ENCODE measurements at places on chromosomes 7 and 10.

DNA sequence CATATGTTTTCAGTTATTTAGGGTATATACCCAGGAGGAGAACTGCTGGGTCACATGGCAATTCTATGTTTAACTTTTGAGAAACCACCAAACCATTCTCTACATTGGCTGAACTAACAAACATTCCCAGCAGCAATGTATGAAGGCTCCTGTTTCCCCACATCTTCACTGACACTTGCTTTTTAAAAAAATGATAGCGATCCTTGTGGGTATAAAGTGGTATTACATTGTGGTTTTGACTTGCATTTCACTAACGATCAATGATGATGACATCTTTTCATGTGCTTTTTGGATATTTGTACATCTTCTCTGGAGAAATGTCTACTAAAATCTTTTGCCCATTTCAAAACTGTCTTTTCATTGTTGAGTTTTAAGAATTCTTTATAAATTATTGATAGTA, 51.2 kb upstream of the ANAPC16 start:
- DNase-seq: no peak

GRCh38 chr10:61139592-61139953, 195.6 kb upstream of the RHOBTB1 start:
- DNase-seq: no peak

GRCh38 chr10:28382525-28383269, 79.8 kb upstream of the MPP7 start:
- no peak for DNase-seq

- no peak for DNase-seq
Measured at GRCh38 chr7:43112459-43112940, at the start of gene HECW1. Gene HECW1 (plus strand): TSS chr7:43112647. CDS start chr7:43243906, 131,259 bp downstream.

DNA sequence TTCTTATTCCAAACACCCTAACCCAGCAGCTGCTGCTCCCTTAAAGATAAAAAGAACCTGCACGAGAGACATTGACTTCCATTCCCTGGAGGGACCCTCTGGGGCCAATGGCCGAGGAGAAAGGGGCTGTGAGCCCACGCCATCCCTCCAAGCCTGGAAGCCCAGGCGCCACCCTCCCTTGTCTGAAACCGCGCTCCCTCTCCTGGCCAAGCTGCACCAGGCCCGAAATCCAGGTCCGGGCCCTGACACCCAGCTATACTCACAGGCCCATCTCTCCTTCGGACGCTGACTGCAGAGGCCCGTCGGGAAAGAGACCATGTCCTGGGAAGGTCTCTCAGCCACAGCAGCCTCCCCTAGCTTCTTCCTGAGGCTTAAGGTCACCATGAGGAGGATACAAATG, 196.5 kb downstream of the PTPRN2 start:
- DNase-seq: no peak

DNA sequence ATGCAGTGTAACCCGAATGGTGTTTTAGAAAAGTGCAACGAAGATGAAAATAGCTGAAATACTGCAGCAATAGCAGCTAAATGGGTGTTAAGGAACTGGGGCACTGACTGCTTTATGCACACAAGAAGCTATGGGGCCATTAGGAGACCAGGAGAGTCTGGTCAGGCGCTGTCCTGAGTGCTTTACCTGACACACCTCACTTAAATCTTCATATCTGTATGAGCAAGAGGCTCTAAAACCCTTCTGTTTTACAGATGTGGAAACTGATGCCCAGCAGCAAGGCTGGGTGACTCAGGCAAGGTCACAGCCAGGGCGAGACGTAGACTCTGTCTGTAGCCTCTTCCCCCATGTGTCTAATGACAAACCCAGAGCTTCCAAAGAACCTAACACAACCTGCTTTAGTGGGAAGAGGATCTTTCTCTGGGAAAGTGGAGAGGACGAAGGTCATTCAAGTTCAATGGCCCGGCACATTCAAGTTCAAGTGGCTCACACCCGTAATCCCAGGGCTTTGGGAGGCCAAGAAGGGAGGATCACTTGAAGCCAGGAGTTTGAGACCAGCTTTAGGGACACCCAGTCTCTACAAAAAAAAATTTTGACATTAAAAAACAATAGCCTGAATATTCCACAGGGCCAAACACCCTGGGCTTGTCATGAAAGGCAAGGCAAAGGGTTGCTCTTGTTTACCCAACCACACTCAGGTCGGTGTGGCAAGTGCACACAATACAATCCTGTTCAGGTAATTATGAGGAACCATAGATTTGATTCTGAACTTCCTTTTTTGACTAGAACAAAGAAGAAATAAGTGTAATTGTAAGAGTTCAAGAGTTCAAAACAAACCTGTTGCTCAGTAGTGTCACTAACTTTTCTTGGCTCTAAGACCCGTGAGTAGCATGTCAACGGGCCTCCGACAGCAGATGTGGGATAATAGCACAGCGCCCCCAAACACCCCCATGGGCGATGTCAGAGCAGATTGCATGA, 53.7 kb upstream of the KLF6 start:
- DNase-seq: no peak

GRCh38 chr10:6737758-6738111, 157.7 kb upstream of the PRKCQ start:
- no peak for DNase-seq

GRCh38 chr7:96218664-96219243, 103.1 kb downstream of the SLC25A13 start:
- no peak for DNase-seq

DNA sequence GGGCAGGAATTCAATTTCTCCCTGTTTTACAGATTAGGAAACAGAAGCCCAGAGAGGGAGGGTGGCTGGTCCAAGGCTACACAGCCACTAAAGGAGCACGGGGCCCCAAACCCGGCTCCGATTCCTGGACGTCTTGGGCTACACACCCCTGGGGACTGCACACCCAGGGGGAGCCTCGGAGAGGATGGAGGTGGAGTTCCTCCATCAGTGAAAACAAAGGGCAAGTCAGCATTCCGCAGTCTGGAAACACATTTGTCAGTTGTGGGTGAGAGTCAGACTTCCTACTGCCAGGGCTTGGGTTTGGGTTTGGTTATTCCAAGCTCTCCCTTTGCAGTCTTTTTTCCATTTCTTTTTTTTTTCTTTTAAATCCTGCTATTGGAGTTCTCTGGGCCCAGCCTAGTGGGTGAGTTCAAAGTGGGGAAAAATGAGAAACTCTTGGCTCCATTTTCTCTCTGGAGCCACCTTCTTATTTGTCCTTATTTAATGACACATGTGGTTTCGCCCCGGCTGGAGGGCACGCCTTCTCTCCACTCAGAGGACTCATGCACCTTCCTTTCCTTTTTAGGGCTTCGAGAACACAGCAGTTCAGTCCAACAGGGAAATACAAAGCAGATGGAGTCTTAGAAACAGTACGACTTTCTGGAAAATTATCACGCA, 59.9 kb upstream of the AQP1 start:
- DNase-seq: no peak

DNA sequence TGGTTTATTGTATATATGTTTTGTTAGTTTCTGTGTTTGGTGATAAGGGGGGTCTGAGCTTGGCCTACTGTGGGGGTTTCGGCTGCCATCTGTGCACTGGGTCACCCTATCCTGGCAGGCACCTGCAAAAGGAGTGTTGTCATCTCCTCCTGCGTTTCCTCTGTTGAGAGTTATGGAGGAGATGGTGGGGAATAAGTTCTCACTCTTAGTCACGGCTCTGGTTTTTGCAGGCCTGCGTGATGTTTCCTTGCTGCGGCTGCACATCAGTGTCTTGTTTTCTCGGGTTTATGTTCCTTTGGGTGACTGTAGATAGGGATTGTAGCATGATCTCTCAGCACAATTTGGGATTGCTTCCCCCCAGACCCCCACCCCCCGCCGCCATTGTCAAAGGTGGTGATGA, 36.8 kb downstream of the CCM2 start:
- DNase-seq: no peak

DNA sequence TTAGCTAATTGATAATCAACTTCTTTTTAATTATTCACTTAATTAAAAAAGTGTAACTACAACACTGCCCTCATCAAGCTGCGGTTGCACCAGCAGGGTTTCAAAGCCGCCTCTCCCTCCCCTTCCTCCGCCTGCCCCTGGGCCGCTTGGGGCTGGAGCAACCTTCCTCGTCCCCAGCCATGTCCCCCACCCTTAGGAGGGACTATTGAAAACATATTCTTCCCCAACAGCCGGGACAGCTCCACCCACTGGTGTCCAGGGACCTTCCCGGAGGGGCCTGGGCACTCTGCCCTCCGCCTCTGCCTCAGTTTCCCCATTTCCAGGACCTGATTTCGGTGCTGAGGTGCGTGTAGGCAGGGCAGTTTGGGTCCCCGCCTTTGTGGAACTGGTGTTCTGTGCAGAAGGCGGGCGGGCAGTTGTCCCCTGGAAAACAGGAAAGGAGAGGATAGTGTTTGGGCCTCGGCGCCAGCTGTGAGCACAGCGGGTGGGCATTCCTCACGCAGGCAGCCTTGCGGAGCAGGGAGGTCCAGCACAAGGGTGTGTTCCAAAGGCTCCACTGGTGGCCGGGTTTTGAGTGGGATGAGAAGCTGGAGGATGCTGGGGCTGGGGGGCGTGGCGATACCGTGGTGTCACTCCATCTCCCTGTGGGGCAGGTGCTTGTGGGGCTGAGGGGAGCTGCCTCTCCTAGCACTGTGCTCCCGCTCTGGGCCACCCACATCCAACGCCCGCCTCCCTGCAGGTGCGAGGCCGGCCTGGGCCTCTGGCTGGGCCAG, 15.7 kb downstream of the UNCX start:
- no peak for DNase-seq

GRCh38 chr10:59284118-59284975, 78.0 kb downstream of the FAM13C start:
- DNase-seq: no peak

DNA sequence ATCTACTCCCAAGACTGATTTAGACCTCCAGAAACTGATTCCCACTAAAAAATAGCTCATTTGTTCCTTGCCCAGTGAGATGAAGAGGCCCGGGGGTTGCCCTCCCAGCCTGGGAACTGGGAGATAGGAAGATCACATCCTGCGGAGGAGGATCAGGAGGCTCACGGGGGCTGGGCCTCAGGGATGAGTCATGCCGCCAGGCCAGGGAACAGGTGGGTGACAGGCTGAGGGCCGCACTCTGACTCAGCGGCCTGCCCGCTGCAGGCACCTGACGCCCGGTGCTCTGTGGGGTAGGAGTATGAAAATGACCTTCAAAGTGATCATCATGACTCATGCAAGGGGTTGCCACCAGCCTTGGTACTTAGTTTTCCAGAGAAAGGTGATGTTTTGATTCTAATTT, 104.5 kb upstream of the ZPBP start:
- peak; percentile 19 for DNase-seq

DNA sequence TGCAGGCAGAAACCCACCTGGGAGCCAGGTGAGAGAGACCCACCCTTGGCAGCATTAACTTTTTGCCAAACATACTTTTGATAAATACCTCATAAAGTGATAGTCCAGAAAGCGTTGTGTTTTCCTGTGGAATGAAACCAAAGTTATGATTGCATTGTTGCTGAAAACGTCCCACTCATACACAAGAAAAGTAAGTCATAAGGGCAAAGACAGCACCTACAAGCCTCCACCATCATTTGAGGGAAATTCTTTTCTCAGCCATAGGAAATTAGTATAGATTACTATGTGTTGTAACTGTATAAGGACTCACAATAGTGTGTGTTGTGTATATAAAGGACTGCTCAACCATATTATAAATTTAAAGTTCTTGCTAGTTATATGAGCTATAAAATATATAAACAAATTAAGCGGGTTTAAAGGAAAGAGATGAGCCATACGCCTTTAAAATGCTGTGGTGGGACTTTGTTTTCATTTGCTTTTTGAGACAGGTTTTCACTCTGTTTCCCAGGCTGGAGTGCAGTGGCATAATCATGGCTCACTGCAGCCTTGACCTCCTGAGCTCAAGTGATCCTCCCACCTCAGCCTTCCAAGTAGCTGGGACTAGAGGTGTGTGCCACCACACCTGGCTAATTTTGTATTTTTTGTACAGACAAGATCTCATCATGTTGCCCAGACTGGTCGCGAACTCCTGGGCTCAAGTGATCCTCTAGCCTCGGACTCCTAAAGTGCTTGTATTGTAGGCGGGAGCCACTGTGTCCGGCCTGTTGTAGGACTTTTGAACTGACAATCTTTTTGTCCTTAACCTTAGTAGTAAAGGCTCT, 160.8 kb downstream of the PKD1L1 start:
- no peak for DNase-seq

GRCh38 chr10:71465551-71466252, 69.0 kb downstream of the CDH23 start:
- no peak for DNase-seq

DNA sequence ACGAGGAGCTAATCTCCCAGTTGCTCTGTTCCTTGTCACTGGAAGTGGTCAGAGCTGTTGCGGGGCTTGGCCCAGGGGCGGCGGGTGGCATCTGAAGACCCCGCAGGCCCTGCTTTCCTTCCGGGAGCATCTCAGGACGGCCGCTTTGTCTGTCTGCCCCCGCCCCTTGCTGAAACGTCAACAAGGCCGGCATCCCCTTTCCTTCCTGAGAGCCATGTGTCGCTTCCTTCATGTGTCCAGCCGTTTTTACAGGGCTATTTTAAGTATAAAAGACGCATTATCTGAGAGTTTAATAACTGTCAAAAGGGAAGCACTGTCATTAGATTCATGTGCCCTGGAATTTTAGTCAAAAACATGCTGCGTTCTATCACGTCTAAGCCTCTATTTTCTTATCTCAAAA, 110.4 kb downstream of the CUX1 start:
- DNase-seq: no peak

DNA sequence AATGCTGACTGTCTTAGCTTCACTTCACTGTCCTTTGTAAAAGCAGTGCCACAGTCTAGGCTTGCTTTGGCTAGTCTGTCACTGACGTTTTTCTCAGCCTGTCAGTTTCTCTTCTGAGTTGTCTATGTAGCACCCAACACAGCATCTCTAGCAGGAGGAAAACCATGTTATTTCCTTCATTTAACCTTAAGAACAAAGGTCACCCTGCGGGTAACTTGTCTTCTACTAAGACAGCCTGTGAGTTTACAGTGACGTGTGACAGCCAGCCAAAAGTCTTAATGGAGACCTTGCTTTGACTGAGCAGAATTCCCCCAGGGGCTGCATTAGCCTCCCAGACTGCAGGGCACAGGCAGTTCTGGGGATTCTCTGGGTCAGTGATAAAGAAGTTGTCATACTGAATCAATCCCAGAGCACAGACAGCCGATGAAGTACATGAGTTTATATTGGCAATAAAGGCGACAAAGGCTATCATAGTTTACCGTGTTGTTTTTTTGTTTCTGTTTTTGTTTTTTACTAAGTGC, 296.0 kb upstream of the KIAA1217 start:
- DNase-seq: no peak

DNA sequence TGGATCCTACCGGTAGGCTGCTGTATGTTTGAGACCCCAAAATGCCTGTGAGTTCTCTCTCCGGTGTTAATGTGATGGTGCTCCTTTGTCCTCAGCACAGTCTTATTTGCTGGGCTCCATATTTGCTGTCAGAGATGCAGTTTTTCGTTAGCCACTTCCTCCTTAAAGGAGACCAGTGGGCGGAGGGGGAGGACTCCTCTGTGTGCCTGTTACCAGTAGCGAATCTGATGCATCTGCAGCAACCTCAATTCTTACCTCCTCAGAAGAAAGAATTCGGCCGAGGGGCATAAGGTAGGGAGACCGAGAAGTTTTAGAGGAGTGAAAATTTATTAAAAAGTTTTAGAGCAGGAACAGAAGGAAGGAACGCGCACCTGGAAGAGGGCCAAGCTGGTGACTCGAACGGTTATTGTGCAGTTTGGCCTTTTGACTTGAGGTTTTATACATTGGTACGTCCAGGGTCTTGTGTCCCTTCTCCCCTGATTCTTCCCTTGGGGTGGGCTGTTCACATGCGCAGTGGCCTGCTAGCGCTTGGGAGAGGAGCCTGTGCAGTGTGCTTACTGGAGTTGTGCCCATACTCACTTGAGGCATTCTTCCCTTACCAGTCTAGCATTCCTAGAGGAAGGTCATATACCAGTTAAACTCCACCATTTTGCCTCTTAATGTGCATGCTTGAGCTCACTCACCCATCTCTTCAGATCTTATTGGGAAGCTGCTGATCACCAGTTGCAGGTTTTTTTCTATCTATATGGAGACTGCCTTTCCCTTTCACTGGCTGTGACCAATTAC, 49.5 kb downstream of the GNAI1 start:
- DNase-seq: no peak

Measured in T-helper 17 cell (primary cell).